ENCODE measurements at places on chromosomes 7 and 10. TPM values are rescaled to one million over a fixed set of nuclear protein-coding genes. Genes with fewer than 3 reads are reported as not detected.

The ZP3 gene
- total RNA-seq, result 2.9 TPM

The NUDT13 gene
- total RNA-seq, result 2.6 TPM

The VAX1 gene
- total RNA-seq, result not detected

The ACBD5 gene
- 18.7 TPM for total RNA-seq

DNA sequence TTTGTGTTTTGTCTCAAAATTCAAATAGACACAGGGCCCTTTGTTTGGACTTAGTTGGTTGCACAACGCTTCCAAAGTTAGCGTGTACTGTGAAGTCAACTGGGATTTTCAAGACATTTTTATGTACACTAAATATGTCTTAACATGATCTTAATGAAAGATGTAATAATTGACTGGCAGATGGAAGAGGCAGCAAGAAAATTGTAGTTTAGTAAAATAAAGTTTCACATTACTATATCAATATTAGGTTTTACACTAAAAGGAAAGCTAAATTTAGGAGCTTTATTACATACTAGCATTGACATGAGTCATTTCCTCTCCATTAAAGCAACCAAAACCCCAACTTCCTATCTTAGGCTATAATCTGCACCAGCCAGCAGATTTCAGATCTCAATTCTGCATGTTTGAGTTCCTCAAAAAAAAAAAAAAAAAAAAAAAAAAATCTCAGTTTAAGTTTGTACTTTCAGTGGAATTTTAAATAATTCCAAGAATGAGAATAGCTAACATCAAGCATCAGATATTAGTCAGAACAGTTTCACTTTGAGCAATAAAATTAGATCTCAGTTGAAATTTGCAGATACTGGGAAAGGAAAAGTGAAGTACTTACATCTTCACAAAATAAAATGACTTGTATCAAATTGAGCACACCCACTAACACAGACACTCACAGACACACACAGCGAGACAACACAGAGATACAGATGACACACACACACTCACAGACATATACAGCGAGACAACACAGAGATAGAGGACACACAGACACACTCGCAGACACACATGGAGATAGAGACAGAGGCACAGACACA, 346.6 kb upstream of the KLF6 start:
- no peak for DNase-seq

- no peak for DNase-seq
Measured at GRCh38 chr10:97532935-97533671, 34.4 kb downstream of the UBTD1 start.

DNA sequence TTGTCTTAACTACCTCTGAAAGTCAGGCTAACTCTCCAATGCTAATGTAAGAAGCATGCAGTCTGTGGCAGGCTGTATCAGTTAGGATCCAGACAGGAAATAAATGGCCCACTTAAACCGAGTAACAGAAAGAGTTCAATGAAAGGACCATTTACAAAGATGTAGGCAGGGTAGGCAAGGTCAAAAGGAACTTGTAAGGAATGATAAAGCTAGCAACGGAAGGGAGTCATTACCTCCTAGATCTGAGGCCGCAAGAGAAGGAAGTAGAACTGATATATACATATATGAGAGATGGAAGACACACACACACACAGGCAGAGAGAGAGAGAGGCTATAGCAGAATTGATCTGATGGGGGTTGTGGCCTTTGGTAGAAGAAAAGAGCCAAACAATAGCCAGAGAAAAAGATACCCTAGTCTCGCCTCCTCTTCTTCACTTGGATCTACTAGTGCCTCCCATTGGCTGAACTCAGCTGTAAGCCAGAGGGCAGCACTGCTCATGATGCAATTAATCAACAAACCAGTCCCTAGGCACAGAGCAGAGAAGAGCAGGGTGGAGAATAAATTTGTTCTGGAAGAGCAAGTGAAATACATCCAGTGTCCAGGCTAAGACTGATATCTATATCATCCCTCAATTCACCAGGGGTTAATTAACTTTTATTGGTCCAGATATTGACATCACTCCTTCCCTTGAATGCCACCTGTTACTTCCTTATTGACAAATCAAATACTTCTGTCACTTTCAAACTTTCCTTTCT, 91.2 kb downstream of the LSMEM1 start:
- DNase-seq, result no peak

DNA sequence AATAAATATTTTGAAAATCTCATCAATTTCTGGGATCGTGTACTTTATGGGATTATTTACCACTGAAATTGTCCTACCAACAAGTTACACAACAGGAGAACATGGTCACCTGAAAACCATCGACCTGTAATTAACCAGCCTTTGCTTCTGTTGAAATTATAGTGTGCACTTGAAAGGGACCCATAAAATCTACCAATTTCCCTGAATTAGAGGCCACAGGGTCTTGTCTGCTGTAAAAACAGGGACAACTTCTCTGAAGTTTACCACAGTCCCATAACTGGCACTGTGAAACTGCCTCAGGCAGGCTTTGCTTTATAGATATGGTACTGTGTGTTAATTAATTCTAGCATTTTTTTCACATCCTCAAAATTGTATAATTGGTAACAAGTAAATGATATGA, 37.7 kb downstream of the RAB19 start:
- DNase-seq, result no peak
